ENCODE measurements at places on chromosomes 6 and 20. TPM values are rescaled to one million over a fixed set of nuclear protein-coding genes. Genes with fewer than 3 reads are reported as not detected.

DNA sequence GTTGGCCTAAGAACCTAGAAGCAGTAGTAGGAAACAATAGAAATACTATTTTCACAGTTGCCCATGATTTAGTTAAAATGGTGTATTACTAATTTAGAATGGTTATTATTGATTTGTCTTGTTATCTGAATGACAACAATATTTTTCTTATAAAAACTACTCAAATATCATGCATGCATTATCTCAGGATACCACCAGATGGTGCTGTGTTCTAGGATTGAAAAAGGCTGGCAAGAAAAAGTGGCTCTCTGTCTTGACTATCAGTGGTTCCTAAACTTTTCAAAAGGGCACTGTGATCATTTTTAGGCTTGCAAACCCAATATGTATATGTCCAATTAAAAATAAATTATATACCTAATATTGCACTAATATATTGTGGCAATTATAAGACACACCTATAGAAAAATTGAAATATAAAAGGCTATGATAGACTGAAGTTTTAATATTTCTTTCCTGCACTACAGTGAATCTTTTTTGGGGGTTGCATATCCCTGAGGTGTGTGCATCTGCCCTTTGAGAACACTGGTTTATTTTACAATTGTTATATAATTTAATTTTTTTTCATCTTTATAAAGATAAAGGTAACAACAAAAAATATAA lies 131.7 kb upstream of the MLIP start:
- DNase-seq = peak; percentile 60
- H3K36me3 ChIP-seq = no peaks in the 10 kb centered on the region
- no peaks in the 10 kb centered on the region for H3K27me3 ChIP-seq
- no peak overlapping the region for H3K27ac ChIP-seq

Gene FAM83D
- total RNA-seq = 5.4 TPM

Gene IL20RA
- 0.63 TPM for total RNA-seq

Gene USP49
- total RNA-seq = 2.2 TPM

DNA sequence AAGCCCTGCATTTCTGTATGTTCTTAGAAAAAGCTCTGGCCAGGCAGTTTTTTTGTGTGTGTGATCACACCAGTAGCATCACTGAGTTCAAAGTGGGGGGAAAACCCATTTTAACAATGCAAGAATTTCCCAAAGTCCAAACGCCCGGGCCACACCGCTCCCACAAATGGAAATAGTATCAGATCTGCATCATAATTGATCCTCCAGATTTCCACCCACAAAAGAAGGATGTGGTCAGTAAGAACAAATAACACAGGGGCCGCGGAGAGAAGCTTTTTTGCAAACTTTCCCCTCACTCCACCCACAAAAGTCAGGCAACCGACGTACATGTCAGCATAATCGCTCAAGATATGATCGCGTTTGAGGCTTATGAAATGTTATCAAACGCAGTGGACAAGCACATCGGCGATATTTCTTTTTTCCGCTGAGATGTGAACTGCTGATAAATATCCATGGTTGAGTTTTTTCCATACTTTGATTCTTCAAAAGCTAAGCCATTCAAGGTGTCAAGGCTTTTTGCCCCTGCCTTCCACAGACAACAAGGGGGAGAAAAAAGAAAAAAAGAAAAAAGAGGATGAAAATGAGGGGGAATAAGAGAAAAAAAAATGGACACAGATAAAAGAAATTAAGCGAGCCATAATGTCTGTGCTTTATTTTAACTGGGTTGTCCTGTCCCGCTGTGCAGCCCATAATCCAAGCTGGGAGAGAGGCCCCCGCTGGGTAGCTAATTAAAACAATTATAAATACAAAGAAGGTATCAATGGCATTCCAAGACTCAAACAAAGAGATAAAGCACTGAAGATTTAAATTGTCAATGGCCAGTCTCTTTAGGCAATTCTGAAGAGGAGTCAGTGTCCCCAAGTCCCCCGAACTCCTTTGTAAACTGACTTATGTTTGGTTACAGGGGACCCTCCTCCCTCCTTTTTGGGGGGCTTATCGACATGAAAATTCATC lies 143.5 kb downstream of the ZFP64 start:
- H3K4me1 ChIP-seq = peaks cover 16% of the 10 kb centered on the region
- DNase-seq = no peak
- H3K4me3 ChIP-seq = no peak overlapping the region
- no peak overlapping the region for H3K27ac ChIP-seq

Gene C6orf120
- 58.8 TPM for total RNA-seq

GRCh38 chr6:14513496-14514393 lies 396.2 kb downstream of the CD83 start:
- H3K27me3 ChIP-seq = no peaks in the 10 kb centered on the region
- no peaks in the 10 kb centered on the region for H3K4me1 ChIP-seq
- H3K36me3 ChIP-seq = no peaks in the 10 kb centered on the region
- no peak overlapping the region for H3K4me3 ChIP-seq

DNA sequence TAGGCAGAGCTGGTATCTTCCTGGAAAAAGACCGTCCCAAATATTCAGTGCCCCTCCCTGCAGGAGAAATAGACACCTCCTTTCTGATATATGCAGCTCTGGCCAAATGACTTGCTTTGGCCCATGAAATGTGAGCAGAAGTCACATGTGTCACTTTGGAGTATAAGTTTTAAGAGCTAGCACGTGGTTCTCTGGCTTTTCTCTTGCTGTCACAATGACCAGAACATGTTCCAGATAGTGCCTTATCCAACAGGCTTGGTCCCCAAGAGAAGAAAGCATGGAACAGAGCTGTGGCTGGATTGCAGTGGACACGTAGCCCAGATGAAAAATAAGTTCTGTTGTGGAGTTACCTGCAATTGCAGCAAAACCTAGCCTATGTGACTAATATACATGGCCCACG lies 40.4 kb downstream of the UNC5CL start:
- no peak overlapping the region for H3K4me3 ChIP-seq
- no peaks in the 10 kb centered on the region for H3K27me3 ChIP-seq
- peak overlapping the region; percentile 96 for H3K27ac ChIP-seq
- H3K36me3 ChIP-seq = no peaks in the 10 kb centered on the region
- no peak for DNase-seq

- H3K4me3 ChIP-seq = no peak overlapping the region
- no peak overlapping the region for H3K27ac ChIP-seq
- no peaks in the 10 kb centered on the region for H3K36me3 ChIP-seq
- no peaks in the 10 kb centered on the region for H3K27me3 ChIP-seq
Measured at GRCh38 chr6:119224095-119224701, 125.4 kb downstream of the MAN1A1 start.

GRCh38 chr6:118528129-118528528 lies 20.0 kb upstream of the PLN start:
- DNase-seq = no peak
- H3K4me1 ChIP-seq = no peaks in the 10 kb centered on the region
- H3K4me3 ChIP-seq = no peak overlapping the region

Gene MOG
- total RNA-seq = not detected

Gene CCN5
- 0.53 TPM for total RNA-seq

GRCh38 chr20:1477896-1478490 lies 11.3 kb upstream of the NSFL1C start:
- H3K4me1 ChIP-seq = peaks cover 2% of the 10 kb centered on the region
- no peak for DNase-seq
- H3K36me3 ChIP-seq = no peaks in the 10 kb centered on the region
- H3K27ac ChIP-seq = no peak overlapping the region
- no peaks in the 10 kb centered on the region for H3K27me3 ChIP-seq

Gene CD93
- 4.1 TPM for total RNA-seq

Measured in hepatocyte (in vitro differentiated cells).